Glomerular endothelial cell (primary cell): ENCODE measurements at places on chromosomes 12 and 14. TPM values are rescaled to one million over a fixed set of nuclear protein-coding genes. Genes with fewer than 3 reads are reported as not detected.

The ACADS gene
- 10.8 and 18.4 TPM in 2 replicates for total RNA-seq

The SERPINA3 gene
- 0.10 and 0.29 TPM in 2 replicates for total RNA-seq

The TRPV4 gene
- 5.9 and 7.1 TPM in 2 replicates for total RNA-seq

The CCDC198 gene
- total RNA-seq = 2.0 and 2.3 TPM in 2 replicates

The PELI2 gene
- total RNA-seq = 2.9 and 3.7 TPM in 2 replicates

The BEGAIN gene
- total RNA-seq = 0.05 TPM in 1 of 2 replicates, not detected in the other

The DEGS2 gene
- not detected in 2 replicates for total RNA-seq

The HOXC12 gene
- not detected in 2 replicates for total RNA-seq

The CLEC4C gene
- total RNA-seq = not detected in 2 replicates

The MIP gene
- 0.15 TPM in 1 of 2 replicates, not detected in the other for total RNA-seq

The TSHR gene
- total RNA-seq = not detected in 2 replicates

The RND1 gene
- total RNA-seq = 4.7 and 14.9 TPM in 2 replicates

The MON2 gene
- 16.0 and 25.5 TPM in 2 replicates for total RNA-seq

The AJUBA gene
- 46.5 and 51.0 TPM in 2 replicates for total RNA-seq

The HOXC13 gene
- not detected in 2 replicates for total RNA-seq

The APOF gene
- not detected in 2 replicates for total RNA-seq

The CSRP2 gene
- total RNA-seq = 13.4 and 16.3 TPM in 2 replicates

The CISTR gene
- not detected in 2 replicates for total RNA-seq

The CDH24 gene
- 8.9 and 11.9 TPM in 2 replicates for total RNA-seq

The PLEKHH1 gene
- total RNA-seq = 0.93 and 1.8 TPM in 2 replicates

The GSKIP gene
- total RNA-seq = 21.0 and 25.4 TPM in 2 replicates

The ENDOU gene
- total RNA-seq = not detected in 2 replicates

The FITM1 gene
- total RNA-seq = 0.29 TPM in 1 of 2 replicates, not detected in the other
